ENCODE measurements at places on chromosomes 12 and 14. TPM values are rescaled to one million over a fixed set of nuclear protein-coding genes. Genes with fewer than 3 reads are reported as not detected.

Gene TTC6
- 12.7 TPM for total RNA-seq

Gene TMEM63C
- 3.3 TPM for total RNA-seq

Gene FITM1
- total RNA-seq = not detected

Gene TOMM20L
- total RNA-seq = not detected

Gene FZD10
- 1.2 TPM for total RNA-seq

Gene KRT71
- not detected for total RNA-seq

GRCh38 chr12:31236998-31237637 lies 88.8 kb downstream of the SINHCAF start:
- DNase-seq = no peak
- no peak overlapping the region for H3K27ac ChIP-seq
- H3K4me3 ChIP-seq = no peak overlapping the region
- no peaks in the 10 kb centered on the region for H3K36me3 ChIP-seq

GRCh38 chr12:108856428-108857157 lies 790 bp downstream of the SSH1 start:
- H3K27ac ChIP-seq = peak overlapping the region; percentile 82
- H3K4me1 ChIP-seq = no peaks in the 10 kb centered on the region
- H3K36me3 ChIP-seq = no peaks in the 10 kb centered on the region

GRCh38 chr12:84843593-84844144 lies 68.9 kb downstream of the SLC6A15 start:
- no peaks in the 10 kb centered on the region for H3K36me3 ChIP-seq
- no peak for DNase-seq
- no peaks in the 10 kb centered on the region for H3K4me1 ChIP-seq
- no peak overlapping the region for H3K4me3 ChIP-seq
- no peak overlapping the region for H3K27ac ChIP-seq

DNA sequence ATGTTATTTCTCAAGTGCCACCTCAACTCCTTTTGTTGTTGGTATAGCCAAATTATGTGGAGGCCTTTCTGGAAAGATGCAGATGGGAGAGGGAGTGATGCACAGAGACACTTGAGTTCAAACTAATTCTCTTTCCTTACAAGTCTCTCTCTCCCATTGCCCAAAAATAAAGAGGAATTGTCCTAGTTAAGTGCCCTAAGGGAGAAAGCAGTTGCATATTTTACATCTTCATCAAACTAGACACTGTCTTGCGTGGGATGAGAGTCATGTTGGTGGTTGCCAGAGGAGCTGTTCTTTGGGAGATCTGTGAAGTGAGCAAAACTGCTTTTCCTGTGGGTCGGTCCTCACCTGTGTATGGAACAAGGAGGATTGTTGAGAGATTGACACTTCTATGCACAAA lies 72.2 kb downstream of the EP400 start:
- no peak for DNase-seq
- H3K36me3 ChIP-seq = no peaks in the 10 kb centered on the region

GRCh38 chr12:111558107-111558376 lies 41.1 kb downstream of the ATXN2 start:
- H3K36me3 ChIP-seq = no peaks in the 10 kb centered on the region
- H3K27ac ChIP-seq = no peak overlapping the region
- DNase-seq = no peak
- no peaks in the 10 kb centered on the region for H3K27me3 ChIP-seq
- no peak overlapping the region for H3K4me3 ChIP-seq

GRCh38 chr12:90287585-90287984 lies 578.9 kb upstream of the ATP2B1 start:
- no peak overlapping the region for H3K27ac ChIP-seq
- no peaks in the 10 kb centered on the region for H3K4me1 ChIP-seq
- H3K36me3 ChIP-seq = no peaks in the 10 kb centered on the region
- H3K27me3 ChIP-seq = no peaks in the 10 kb centered on the region

GRCh38 chr12:121712461-121713256 lies at the start of gene TMEM120B:
Gene TMEM120B, plus strand, starts transcription at chr12:121712752. Its CDS starts 144 bp downstream, at chr12:121712896.
- peak within 1 kb of the TSS; percentile 70 for H3K4me3 ChIP-seq
- H3K36me3 ChIP-seq = no peaks in the 10 kb centered on the region
- H3K4me1 ChIP-seq = peaks cover 8% of the 10 kb centered on the region
- H3K27me3 ChIP-seq = no peaks in the 10 kb centered on the region

- no peaks in the 10 kb centered on the region for H3K4me1 ChIP-seq
- H3K36me3 ChIP-seq = no peaks in the 10 kb centered on the region
- H3K27ac ChIP-seq = no peak overlapping the region
- DNase-seq = no peak
- H3K4me3 ChIP-seq = no peak overlapping the region
These were observed 99.6 kb upstream of the SOX5 start for GRCh38 chr12:24049101-24049500.

DNA sequence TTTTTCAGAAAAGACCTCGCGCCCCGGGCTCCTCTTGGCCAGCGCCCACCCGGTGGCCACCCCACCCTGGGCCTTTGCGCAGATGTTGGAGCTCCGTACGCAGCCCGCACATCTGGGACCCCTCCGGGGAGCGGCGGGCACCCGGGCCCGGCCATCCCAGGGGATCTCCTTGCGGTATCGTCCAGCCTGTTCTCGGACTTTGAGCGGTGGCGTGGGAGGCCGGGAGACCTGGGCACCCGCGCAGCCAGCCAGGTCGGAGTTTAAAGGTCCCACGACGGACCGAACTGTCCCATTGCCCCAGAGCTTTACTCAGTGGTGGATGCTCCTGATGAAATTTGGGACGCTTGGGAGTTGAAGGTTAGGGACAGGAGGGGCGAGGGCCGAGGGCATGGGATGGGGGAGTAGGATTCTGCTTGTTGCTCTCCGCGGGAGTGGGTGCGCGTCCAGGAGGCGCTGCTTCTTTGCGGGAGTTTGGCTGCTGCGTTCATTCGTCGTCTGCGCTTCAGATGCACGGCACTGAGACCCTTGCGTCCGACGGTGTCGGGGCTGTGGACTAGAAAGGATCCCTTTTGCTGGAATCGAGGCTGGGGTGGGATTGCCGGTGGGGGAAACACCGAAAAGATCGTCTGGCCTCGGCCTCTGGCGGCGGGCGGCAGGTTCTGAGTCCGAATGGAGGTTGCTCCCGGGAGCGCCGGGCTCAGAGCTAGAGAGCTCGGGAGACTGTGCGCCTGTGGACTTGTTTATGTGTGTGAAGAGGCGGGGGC lies 1.4 kb downstream of the NTF3 start:
- peak overlapping the region; percentile 61 for H3K27ac ChIP-seq
- peak overlapping the region; percentile 32 for H3K4me3 ChIP-seq
- H3K36me3 ChIP-seq = no peaks in the 10 kb centered on the region
- DNase-seq = no peak
- no peaks in the 10 kb centered on the region for H3K4me1 ChIP-seq

DNA sequence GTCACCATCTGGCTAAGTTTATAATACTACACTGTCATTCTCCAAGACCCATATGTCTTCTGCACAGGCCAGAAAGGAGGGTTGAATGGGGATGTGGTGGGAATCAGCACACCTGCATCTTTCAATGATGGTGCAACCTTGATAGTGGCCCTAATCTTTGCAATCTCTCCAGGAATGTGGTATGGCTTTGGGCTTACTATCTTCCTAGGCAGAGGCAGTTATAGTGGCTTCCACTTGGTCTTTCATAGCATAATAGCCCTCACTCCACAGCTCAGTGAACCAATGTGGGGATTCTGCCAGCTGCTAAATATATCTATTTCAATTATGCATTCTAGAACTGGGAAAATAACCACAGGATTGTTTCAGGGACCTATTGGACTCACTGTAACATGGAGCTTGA lies 61.8 kb upstream of the ATP2B1 start:
- no peaks in the 10 kb centered on the region for H3K36me3 ChIP-seq
- H3K4me3 ChIP-seq = no peak overlapping the region
- no peaks in the 10 kb centered on the region for H3K4me1 ChIP-seq
- no peaks in the 10 kb centered on the region for H3K27me3 ChIP-seq
- no peak for DNase-seq

DNA sequence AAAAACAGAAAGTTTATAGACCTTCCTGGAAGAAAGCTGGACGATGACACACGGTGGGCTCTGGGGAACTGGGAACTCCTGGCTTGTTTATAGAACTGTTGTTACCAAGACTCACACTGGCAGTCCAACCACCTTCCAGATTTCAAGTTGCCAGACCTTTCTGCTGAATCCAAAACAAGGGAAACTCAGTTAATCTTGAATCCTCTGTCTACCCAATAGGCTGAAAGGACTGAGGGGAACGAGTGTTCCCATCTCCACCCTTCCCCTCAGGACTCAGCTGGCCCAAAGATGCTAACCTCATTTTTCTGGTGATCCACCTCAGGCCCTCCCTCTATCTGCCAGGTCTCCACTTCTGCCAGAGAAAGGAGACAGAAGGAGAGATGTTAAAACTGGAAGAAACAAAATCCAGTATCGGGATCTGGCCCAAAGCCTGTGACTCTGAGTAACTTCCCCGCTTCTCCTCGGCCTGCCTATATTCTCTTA lies 231.4 kb downstream of the ANO2 start:
- no peak for DNase-seq
- H3K4me1 ChIP-seq = peaks cover 35% of the 10 kb centered on the region
- H3K27me3 ChIP-seq = no peaks in the 10 kb centered on the region
- H3K4me3 ChIP-seq = no peak overlapping the region

DNA sequence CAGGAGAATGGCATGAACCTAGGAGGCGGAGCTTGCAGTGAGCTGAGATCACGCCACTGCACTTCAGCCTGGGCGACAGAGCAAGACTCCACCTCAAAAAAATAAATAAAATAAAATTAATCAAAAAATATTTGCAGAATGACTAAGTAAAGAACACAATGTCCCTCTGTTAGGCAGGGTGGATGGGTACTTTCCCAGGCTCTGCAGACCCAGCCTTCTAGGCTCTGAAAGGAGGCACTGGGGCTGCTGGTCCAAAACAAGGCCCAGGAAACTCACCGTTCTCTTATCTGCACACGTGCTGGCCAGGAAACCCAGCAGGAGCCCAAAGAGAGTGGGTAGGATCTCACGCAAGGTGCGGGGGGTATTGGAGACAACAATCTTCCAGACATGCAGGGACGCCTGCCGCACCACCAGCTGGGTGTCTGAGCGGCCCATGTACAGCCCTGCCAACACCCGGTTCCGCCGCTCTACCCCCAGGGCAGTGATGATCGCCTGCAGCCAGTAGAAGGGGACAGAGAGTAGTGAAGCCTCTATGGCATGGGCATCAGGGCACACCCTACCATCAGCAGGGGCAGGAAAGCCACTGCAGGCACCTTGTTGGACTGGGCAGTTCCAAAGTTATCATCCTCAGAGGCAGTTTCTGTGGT lies 25.8 kb upstream of the RAB35 start:
- peaks cover 100% of the 10 kb centered on the region for H3K36me3 ChIP-seq
- no peak for DNase-seq
- no peaks in the 10 kb centered on the region for H3K4me1 ChIP-seq
- H3K27me3 ChIP-seq = no peaks in the 10 kb centered on the region

Measured in Peyer's patch (tissue), 4 donors.